ENCODE measurements at places on chromosomes 13 and 19. TPM values are rescaled to one million over a fixed set of nuclear protein-coding genes. Genes with fewer than 3 reads are reported as not detected.

Gene IGFL3
- not detected for total RNA-seq

Gene FUT6
- 2.8 TPM for total RNA-seq

Gene YJEFN3
- 10.4 TPM for total RNA-seq

DNA sequence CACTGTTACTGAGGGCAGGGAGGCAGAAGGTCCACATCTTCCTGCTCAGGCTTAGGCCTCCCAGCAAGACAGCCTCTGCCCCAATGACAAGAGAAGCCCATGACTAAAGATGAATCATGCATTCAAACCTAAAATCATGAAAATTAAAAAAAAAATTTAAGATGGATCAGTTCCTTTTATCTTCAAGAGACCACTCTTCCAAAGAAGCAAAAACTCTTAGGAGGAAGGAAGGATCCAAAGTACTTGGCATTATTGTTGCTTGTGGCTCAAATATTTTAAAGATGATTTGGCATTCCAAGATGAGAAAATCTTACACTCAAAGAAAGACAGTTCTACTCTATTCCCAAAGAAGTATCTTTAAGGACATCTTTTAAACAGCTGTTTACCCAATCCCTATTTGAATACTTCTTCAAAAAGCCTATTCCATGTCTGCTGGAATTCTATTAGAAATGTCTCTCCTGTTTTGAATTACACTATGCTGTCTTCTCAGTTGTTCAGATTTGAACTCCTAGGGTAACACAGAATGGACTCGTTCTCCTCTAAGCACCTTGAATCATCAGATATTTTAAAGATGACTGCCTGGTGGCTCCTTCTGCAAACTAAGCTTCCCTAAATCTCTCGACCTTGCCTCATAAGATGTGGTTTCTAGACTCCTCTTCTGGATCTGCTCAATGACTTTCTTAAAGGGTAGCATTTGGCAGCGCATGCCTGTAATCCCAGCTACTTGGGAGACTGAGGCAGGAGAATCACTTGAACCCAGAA is 7.0 kb downstream of the SERP2 start:
- H3K27ac ChIP-seq = no peak overlapping the region
- H3K27me3 ChIP-seq = no peaks in the 10 kb centered on the region
- no peak overlapping the region for H3K4me3 ChIP-seq
- H3K4me1 ChIP-seq = peaks cover 8% of the 10 kb centered on the region
- DNase-seq = no peak
- H3K36me3 ChIP-seq = no peaks in the 10 kb centered on the region

- DNase-seq = no peak
- H3K27me3 ChIP-seq = no peaks in the 10 kb centered on the region
- H3K36me3 ChIP-seq = no peaks in the 10 kb centered on the region
- H3K4me1 ChIP-seq = no peaks in the 10 kb centered on the region
Measured at GRCh38 chr13:99481366-99481765, 19.9 kb upstream of the TM9SF2 start.

DNA sequence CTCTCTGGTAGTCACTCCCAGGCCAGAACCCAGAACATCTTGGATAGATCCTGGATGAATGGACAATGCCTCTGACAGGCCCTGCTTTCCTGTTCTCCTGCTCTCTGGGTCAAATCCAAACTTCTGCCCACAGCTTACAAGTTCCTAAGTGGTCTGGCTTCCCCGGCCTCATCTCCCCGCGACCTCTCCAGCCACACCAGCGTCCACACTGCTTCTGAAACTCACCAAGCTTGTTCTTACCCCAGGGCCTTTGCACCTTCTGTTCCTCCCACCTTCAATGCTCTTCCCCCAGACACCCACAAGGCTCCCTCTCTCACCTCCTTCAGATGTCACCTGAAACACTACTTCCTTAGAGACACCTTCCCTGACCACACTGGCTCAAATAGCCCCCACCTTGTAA is 3.5 kb downstream of the OLFM2 start:
- DNase-seq = no peak
- peaks cover 30% of the 10 kb centered on the region for H3K27me3 ChIP-seq
- H3K36me3 ChIP-seq = peaks cover 25% of the 10 kb centered on the region
- no peak overlapping the region for H3K4me3 ChIP-seq
- H3K27ac ChIP-seq = no peak overlapping the region

All from Calu3 (cell line).